ENCODE measurements at places on chromosomes 1 and 21.

DNA sequence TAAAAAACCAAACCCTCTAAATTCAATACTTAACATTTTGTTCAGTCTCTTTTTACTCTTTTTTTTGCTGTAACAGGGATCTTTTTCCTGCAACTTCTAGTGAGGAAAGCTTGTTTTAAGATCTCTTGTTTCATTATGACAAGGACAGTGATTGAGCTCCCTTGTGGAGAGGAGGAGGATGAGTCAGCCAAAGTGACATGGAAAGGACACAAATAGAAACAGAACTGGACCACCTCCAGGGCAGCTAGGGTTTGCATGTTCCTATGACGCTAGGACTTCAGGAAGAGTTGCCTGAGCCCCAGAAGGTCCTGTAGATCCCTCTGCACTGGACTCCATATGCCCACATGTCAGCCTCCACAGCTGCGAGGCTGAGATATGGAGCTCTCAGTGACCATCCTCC lies 212.6 kb upstream of the FAM78B start:
- DNase-seq = no peak

GRCh38 chr1:66335125-66335524 lies 198.8 kb upstream of the SGIP1 start:
- no peak for DNase-seq

GRCh38 chr21:32233055-32233546 lies 45.7 kb downstream of the MIS18A start:
- DNase-seq = no peak

DNA sequence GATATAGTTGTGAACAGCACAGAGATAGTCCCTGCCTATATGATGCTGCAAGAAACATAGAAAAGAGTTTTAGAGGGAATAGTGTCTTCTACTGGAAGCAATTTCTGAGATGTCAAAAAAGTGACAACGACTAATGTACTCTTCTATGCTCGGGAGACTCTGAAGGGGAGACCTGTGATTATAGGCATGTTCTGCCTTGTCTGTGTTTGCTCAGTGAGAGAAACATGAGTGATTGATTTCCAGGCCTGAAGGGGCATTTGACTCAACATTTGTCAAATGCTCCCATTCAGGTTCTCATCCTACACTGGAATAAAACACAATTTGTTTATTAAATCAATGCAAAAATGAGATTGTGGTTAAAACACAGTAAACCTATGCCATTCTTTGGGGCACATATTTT lies 131.8 kb downstream of the CTH start:
- no peak for DNase-seq

- DNase-seq = no peak
These were observed 62.3 kb upstream of the SLC25A33 start for GRCh38 chr1:9476790-9477463.

DNA sequence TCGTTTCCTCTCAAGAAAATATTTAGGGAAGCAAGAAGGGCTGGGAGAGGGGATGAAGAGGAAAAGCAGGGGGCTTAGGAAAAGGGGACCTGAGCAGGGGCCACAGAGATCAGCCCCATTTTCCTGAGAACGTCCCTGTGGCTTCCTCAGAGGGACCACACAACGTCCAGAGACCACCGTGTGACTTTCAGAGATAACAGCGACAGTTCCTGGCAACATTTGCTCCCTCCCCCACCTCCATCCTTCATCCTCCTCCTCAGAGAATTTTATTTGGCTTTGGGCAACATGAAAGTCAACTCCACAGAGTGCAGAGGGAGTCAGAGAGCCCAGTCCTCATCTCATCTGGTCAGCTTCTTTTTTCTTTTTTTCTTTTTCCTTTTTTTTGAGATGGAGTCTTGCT lies 50.9 kb downstream of the RUNX1 start:
- DNase-seq = no peak

GRCh38 chr1:150366416-150367296 lies 2.7 kb downstream of the RPRD2 start:
- DNase-seq = no peak

DNA sequence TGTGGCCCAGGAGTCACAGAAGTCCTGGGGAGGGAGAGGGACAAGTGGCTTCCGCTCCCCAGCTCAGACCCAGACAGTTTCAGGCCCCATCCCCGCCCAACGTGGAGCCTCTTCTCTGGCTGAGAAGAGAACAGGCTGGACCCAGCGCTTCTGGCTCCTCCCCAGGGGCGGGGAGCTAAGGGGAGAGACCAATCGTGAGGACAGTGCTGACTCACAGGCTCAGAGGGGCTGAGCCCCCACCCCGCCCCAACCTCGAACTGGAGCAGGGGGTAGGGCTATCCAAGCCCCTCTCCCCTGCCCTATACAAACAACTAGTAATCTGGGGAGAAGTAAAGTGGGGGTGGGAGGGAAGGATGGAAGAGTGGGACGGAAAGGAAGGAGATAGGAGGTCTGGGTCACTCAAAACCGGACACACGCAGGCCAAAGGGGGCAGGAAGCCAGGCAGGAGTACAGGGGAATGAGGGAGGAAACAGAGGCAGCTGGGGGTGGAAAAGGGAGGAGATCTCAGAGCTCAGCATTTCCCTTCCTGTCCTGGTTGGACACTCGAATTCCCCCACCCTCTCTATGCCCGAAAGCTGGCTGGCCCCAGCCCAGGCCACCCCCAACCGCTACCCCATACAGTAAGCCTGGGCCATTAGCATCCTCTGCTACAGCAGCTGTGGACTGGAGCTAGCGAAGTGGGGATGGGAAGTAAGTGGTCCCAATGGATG lies at the start of gene SHC1:
TSS of gene SHC1 (minus strand) at position 117 of the 710 bp plus-strand sequence. CDS start 221 bp downstream, outside the sequence.
- no peak for DNase-seq

DNA sequence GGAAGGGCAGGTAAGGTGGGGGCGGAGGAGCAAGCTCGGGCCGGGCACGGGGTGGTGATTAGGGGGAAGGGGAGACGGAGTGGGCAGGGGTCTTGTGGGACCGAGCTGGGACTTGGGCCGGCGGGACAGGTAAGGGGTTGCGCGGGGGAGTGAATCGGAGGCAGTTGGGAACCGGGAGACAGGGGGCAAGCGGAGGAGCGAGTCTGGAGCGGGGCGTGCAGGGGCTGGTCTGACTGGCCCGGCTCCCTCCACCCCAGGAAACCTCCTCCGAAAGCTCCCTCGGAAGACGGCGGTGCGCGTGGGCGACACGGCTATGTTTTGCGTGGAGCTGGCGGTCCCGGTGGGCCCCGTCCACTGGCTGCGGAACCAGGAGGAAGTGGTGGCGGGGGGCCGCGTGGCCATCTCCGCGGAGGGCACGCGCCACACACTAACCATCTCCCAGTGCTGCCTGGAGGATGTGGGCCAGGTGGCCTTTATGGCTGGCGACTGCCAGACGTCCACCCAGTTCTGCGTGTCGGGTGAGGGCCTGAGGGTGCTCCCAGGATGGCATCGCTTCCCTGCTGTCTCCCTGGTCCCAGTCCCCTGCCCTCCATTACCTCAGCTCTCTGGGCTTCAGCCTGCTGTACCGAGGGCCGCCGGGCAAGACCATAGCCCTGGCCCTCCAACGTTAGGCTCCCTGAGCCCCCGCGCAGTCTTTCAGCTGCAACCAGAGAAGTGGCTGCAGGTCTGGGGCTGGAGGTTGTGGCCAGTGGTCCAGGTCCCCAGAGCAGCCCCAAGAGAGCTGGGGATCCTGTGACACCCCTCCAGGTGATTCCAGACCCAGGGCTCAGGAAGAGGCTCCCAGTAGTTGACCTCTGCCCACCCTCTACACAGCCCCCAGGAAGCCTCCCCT lies 6.3 kb downstream of the OBSCN start:
- no peak for DNase-seq

DNA sequence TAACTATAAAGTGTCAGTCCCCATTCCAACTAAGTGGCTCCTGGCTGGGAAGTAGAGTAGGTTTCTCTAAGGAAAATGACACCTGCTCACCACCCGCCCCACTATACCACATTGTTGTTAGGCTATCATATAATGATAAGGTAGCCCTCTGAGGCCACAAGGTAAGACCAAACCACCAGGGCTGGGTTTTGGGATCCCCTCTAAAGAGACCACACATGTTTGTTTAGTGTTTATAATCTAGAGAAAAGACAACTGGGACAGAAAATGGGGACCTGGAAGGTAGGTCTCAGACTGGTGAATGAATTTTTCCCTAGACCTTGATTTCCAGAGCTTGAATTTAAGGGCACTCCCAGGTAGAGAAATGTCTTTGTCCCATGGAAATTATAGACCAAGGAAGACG lies 15.2 kb downstream of the AKIRIN1 start:
- DNase-seq = no peak

- DNase-seq = no peak
These were observed 977.9 kb downstream of the ADGRL2 start for GRCh38 chr1:82778612-82779011.

DNA sequence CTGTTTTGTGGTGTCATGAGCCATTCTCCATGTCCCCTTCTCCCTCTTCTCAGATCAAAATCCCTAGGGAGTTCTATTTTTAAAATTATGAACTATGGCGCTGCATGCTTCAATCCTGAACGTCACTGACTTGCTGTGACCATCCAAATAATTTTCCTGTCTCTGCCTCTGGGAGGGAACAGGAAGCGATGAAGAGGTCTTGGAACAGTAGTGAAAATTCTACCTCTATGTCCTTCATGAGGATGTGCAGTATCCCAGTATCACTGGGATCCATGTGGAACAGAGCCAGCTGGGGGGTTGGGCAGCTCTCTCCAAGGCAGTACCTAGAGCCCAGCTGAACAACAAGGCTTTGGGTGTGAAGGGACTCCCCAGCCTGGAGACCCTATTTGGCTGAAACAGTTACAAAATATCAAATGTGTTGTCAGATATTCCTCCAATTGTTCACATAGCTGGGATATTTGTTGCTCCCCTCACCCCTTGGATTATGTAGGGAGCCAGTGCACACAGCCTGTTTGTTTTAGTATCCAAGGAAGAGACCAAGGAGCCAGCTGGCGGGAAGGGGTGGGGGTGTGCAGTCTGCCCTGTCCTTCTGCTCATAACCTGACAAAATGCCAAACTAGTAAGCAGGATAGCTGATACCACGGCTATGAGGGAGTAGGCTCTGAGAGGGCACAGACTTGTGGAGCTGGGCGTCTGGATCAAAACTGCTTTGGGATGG lies 7.6 kb downstream of the DCLRE1B start:
- no peak for DNase-seq

GRCh38 chr1:18947570-18947969 lies 8.9 kb downstream of the IFFO2 start:
- no peak for DNase-seq

DNA sequence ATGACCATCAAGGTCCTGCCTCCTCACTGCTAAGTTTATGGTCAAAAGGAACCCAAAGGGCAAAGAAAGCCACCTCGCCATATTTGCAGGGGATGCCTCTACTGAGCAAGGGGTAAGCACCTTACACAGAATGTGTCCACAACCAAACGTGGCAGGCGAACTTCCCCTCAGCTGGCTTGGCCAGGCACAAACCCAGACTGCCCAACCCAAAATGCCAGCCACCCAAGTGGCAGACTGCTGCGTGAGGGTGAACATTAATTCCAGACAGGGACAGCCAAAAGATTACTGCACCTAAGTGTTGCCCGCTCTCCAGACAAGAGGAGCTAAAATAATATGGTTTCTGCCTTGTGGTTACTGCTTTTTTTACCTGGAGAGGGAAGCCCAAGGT lies 16.0 kb downstream of the ZNF697 start:
- no peak for DNase-seq

GRCh38 chr1:32881291-32881690 lies 5.0 kb upstream of the HPCA start:
- no peak for DNase-seq

DNA sequence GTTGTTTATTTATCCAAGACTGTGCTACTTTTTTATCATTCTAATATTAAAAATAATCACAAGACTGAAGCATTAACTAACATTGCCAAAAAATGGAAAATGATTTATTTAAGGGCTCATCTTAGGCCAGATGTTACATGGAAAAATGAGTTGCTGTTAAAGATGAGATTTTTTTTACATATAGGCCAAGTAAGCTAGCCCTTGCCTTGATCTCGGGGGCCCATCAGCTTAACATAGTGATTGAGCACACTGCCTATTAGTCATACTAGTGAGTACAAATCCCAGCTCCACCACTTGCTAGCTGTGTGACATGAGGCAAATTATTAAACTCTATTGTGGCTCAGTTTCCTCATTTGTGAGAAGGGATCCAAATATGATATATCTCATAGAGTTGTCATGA lies 275.9 kb upstream of the SNX7 start:
- no peak for DNase-seq

DNA sequence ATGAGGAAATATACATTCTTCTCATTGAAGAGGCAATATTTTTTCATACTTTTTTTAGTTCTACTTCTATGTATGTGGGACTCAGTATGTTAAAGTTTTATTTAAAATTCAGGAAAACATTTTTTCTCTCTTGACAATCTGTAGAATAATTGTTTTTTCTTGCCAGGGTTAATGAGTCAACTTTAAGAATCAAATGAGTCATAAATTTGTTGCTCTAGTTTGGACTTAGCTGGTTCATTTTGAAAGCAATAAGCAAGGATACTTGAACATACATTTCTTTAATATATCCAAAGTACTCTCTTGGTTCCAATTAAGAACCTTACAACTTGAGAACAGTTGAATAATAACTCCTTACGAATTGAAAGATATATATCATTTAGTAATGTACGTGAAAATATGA lies 1145.3 kb upstream of the B3GALT2 start:
- no peak for DNase-seq

GRCh38 chr1:201399352-201400126 lies 415 bp upstream of the LAD1 start:
- DNase-seq = no peak

DNA sequence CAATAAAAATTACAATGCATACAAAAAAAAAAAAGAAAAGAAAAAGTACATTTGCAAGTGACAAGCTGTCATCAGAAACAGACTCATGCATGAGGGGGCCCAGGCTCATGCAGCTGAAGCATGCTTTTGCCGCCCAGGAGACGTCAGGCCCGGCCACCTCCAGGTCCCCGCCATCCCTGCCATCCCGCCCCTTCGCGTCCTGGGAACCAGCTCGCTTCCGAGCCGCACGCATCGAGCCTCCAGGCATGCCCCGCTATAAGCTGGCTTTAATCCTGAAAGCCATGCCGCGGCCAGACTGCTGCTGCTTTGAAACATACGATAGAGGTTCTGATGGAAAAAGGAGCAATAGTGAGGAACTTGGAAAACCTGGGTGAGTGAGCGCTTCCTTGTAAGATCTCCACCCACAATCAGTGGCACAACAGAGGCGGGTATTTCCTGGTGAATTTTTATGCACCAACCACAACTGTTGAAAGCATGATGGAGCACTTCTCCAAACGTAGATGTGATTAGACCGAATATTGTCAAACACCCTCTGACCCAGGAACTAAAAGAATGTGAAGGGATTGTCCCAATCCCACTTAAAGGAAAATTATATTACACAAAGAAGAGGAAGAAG lies 113.7 kb downstream of the FAF1 start:
- no peak for DNase-seq

- peak; percentile 33 for DNase-seq
These were observed 25.4 kb upstream of the RGS16 start for GRCh38 chr1:182629499-182630096.

GRCh38 chr1:41613689-41614574 lies 129.4 kb upstream of the EDN2 start:
- DNase-seq = no peak

GRCh38 chr21:16441789-16442188 lies 712.0 kb downstream of the USP25 start:
- no peak for DNase-seq

- no peak for DNase-seq
These were observed 336.5 kb downstream of the KCNH1 start for GRCh38 chr1:210797422-210797821.
